ENCODE measurements at places on chromosomes 5 and 9.

DNA sequence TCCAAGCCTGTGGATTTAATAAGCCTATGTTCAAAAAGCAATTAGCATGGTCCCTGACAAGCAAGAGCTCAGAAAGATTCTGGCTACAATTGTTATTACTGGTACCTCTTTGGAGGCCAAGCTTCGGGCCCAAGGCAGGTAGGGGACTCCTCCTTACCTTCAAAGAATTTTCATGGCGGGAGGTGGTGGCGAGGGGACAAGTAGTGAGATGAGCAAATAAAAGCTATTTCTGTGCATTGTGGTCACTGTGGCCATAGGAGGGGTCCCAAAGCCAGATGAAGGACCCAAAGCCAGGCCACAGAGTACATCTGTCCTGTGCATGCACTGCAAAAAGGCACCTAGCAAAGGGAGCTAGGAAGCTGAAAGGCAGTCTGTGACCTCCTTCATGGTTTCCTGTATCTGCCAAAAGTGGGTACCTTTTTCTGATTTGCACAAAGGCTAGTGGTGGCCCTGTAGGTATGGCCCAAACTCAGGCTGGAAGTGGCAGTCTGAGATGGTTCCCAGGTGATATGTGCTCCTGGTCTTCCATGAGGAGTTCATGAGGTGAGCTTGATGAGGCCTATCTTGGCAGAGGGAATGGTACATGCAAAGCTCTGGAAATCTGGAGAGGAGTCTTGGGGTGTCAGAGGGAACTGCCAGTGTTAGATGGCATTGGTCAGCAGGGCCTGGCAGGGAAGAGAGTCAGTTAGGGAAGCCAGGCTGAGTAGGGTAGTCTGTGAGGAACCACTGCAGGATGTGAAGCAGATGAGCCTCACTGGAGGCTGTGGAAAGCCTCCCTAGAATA is 3.3 kb upstream of the CXXC5 start:
- no peak for DNase-seq

- no peak for DNase-seq
Measured at GRCh38 chr5:119031905-119032304, 39.0 kb upstream of the DMXL1 start.

DNA sequence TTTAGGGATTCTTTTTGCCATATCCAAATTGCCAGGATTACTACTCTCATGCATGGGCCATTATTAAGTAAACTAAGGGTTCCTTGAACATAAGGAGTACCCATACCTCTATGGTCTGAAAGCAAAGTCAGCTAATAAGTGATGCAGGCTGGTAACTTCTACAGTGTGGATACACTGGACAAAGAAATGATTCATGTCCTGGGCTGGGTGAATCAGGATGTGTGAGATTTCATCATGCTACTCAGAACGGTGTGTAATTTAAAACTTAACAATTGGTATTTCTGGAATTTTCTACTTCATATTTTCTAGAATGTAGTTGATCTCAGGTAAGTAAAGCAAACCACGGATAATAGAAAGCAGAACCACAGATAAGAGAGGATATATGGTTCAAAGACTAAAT is 428.8 kb downstream of the CHSY3 start:
- no peak for DNase-seq

DNA sequence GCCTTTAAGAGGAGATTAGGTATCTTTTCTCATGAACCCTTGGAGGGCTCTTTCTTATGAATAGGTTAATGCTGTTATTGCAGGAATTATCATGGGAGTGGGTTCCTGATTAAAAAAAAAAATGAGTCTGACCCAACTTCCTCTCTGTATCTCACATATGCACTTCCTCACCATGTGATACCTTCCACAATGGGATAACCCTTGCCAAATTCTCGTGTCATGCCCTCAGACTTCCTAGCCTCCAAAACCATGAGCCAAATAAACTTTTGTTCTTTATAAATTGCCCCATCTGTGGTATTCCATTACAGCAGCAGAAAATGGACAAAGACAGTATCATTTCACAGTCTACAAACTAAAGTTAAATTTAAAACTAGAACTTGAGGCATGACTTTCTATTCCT is 1.0 kb downstream of the OR1B1 start:
- DNase-seq: no peak

DNA sequence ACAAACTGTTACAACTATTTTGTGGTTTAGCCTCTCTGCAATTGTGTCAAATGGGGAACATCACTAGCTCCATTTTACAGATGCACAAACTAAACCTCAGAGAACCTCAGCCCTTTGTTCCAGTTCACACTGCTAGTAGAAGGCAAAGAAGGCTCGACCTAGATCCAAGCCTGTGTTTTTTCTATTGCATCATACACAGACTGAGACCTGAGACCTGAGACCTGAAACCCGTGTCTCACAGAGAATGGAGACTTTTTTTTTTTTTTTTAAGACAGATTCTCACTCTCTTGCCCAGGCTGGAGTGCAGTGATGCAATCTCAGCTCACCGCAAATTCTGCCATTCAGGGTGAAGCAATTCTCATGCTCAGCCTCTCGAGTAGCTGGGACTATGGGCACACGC is 120.8 kb downstream of the GALNT10 start:
- no peak for DNase-seq

- no peak for DNase-seq
Measured at GRCh38 chr9:12231832-12232231, 461.4 kb upstream of the TYRP1 start.

DNA sequence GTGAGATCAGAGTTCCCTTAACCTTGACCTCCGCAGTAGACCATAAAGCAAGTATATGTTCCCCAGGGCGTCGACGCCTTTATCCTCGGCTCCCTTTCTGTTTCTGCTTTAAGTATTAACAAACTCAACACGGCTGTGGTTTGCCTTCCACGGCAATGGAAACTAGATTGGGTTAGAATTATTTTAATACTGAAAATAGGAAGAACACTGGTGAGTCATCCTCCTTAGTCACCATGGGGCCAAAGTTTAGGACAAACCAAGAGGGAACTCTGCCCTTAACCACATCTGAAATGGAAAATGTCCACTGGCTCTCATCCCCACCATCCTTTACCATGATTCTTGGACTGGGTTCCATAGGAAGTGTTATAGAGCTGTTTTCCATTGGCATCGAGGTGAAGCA is 386.1 kb downstream of the ACTL7B start:
- no peak for DNase-seq

GRCh38 chr5:126007841-126008240 is 415.4 kb upstream of the GRAMD2B start:
- DNase-seq: no peak

DNA sequence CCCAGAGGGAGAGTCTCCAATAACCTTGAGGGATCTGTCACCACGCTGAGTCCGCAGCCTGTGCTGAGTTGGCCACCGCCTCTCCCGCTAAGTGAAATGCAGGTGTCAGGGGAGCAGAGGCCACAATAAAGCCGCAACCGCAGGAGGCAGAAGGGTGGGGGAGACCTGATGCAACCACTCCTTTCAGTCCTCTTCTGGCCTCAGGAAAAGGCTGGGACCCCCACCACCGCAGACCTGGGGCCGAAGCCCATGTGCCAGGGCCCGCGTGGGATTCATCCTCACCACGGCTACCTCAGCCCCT is 576 bp downstream of the MAP1B start:
- DNase-seq: no peak

DNA sequence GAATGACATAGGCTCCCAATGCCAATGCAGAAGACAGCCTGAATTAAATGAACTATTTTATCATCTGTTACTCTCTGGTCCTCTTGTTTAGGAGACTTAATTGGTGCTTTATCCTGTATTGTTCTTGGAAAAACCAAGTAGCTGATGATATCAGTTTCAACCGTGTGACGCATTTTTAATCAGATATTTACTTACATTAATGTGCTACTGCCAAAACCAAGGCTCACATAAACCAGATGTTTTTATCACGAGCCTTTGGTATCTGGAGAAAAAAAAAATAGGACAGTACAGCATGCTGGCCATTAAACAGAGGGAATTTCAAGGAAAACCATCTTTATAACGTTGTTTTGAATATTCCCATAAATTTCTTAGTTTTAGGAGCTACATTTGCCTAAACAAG is 90.1 kb downstream of the ICE1 start:
- DNase-seq: no peak

DNA sequence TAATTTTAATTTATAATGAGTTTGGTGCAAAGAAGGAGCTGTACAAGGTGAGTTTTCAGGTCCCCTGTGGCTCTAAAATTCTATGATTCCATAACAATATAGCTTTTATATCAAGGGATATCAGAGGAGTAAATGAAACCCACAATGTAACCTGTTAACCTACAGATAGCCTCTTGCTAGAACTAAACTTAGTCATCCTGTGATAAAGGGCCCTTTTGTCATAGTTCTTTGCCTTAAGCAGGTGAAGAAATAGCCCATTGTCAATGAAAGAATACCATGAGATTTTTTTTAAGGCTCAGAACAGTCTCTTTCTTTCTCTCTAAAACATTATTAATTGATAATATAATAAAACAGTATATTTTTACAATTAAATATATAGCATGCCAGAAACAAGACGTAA is 127.8 kb downstream of the NFIB start:
- no peak for DNase-seq

- no peak for DNase-seq
Measured at GRCh38 chr9:112705768-112706427, 12.0 kb downstream of the INIP start.

DNA sequence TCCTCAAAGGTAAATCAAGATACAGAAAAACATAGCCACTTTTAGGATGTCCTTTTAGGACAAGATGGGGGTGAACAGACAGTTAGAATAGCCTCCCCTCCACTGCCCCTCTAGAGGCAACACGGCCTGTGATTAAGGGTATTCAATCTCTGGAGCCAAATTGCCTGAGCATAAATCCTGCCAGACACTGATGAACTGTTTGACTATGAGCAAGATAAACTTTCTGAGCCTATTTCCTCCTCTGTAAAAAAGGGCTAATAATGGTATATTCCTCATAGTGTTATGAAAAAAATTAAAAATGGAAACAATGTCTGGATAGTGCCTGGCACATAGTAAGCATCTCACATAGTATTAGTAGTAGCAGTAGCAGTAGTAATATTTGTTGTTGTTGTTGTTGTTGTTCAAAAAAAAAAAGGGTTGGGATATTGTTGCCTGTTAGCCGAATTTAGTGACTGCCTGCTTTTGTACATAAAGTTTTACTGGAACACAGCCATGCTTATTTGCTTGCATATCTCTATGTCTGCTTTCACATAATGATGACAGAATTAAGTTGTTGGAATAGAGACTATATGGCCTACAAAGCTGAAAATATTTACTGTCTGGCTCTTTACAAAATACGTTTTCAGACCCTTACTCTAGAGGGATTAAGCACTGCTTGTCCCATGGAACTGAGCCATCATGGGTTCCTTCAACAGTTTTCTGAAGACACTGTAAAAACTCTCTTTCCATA is 536.3 kb downstream of the TLE4 start:
- DNase-seq: no peak

- no peak for DNase-seq
Measured at GRCh38 chr5:93915142-93915553, 173.7 kb upstream of the POU5F2 start.

DNA sequence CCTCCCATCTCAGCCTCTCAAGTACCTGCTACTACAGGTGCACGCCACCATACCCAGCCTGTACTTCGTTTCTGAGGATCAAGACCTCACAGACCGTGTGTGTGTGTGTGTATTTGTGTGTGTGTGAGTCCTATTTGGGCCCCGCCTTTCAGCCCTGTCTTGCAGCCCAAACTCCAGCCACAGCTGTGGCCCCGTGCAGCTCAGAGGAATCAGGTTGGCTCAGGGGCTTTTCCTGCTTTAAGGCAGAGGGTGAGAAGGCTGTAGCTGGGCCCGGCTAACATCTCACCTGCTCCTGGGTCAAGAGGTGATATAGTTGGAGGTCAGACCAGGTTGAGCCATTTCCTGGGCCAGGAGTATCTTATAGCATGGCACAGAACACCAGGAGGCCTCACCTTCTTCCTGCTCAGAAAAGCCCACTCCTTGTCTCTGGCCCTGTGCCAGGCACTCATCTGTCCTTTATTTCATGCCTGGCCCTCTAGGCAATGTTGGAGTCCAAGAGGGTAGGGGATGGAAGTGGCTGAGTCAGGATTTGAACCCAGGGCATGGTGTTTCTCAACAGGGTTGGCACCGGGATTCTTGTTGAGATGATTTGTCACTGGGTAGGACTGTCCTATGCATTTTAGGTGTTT is 1.6 kb upstream of the PHYKPL start:
- DNase-seq: no peak

DNA sequence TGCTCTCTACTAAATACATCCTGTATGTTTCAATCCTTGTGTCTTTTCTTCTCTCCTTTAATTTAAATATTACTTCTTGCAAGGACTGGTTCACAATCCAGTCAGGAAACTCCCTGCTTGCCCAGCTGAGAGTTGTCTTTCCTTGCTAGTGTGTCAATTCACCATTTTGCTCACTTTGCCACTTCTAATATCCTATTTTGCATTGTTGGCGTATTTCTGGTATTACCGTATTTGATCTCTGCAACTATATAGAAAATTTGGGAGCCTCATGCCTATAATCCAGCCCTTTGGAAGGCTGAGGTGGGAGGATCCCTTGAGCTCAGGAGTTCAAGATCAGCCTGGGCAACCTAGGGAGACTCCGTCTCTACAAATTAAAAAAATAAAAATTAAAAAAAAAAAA is 90.5 kb upstream of the TTC23L start:
- no peak for DNase-seq

DNA sequence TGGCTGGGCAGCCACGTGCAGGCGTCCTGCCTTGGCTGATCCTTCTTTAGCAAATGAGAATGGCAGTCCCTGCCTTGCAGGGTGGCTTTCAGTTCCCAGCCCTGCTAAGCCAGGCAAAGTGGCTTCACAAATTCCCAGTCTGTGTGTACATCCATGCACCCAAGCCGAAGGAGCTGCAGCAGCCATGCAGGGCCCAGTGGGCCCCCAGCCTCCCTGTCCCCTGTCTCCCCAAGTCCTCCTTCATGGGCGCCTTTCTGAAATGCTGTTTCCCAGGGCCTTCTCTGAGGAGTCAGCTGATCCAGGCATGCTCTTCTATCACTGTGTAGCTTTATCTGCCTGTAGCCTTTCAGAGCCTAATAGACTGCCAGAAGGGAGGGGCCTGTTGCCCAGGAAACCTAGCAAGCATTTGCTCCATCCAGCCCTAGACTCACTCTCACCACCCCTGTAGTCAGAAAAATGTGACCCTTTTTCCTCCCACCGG is 47.4 kb upstream of the SHC3 start:
- DNase-seq: no peak

GRCh38 chr9:34929506-34930102 is 28.5 kb upstream of the PHF24 start:
- peak; percentile 24 for DNase-seq

DNA sequence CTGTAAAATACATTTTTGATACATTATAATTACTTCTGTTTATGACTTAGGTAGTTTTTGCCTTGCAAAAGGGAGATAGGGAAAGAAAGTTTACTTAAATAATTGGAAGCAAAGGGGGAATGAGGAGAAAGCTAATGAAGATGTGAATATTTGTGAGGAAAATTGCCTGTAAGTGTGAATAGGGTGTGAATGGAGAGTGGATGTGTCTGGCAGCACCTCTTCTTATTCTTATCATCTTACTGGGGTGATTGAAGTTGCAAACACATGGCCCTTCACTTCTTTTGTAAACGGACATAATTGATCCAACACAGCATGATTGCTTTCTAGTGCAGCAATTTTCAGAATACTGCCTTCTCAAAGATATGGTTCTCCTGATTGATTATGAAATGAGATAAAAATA is 46.6 kb downstream of the PALM2AKAP2 start:
- DNase-seq: no peak

- DNase-seq: no peak
Measured at GRCh38 chr9:78437296-78437695, 140.4 kb downstream of the PSAT1 start.

GRCh38 chr9:5611321-5612184 is 17.4 kb upstream of the RIC1 start:
- DNase-seq: no peak

GRCh38 chr5:140220032-140220697 is 45.2 kb downstream of the CYSTM1 start:
- DNase-seq: no peak

- no peak for DNase-seq
Measured at GRCh38 chr5:31007672-31008071, 185.8 kb upstream of the CDH6 start.
